ENCODE measurements at places on chromosomes 11 and 22.

GRCh38 chr11:120869516-120870011, 154.3 kb upstream of the TBCEL start:
- no peak for DNase-seq

- DNase-seq, result no peak
Observed at GRCh38 chr11:8971196-8971923, 7.1 kb upstream of the TMEM9B start.

GRCh38 chr11:15673408-15673831, 558.7 kb downstream of the INSC start:
- no peak for DNase-seq

GRCh38 chr11:44600261-44600660, 34.8 kb downstream of the CD82 start:
- no peak for DNase-seq

DNA sequence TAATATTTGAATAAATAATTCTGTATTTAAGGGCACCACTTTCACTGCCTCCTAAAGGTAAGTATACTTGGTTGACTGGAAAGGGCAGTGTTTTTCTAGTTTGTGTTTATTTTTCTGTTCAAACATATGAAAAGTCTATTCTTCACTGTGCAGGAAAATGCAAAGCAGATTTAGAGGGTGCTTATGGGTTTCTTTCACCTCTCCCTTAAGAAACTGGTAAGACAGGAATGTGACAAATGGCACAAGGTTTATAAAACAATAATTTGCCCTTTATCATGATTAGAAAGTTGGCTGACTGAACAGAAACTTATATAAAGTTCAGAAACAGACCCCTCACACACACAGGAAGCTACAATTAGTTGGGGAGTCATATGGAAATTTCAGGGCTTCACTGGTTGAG, 60.6 kb downstream of the PLEKHA7 start:
- DNase-seq, result no peak

DNA sequence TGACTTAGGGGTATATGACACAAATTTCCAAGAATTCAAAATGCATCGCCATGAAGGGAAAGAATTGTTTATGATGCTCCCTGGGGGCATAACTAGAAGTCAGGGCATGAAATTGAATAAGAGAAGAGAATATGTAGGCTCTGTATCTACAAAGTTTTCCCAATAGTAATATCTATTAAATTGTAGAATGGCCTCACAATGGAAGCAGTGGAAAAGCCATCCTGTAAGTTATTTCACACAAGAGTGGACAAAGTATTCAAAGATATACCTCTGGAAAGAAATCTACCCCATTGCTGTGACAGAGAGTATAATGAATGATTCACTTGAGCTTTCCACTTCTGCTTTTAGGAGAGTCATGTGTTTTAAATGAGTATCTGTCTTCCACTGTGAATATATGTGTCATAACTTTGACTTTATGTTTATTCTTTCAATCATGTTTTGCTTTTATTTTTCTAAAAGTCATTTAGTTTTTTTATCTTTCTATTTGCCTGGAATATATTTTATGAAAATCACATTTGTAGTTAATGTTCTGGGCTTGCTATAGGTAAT, 65.7 kb upstream of the DDI1 start:
- no peak for DNase-seq

DNA sequence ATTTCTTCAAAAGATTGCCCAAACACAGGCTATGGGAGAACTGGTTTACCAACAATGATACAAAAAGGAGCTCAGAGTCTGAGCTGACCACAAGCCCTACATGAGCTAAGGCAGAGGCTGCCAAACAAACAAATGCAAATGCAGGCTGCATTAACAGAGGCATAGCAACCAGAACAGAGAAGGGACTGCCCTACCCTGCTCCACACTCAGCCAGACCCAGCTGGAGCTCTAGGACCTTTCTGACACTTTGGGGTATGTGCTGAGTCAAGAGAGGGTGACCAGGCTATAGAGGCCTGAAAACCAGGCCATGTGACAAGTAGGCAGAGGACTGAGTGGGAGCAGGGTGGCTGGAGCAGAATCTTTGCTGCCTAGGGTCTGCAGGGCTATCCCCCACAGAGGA, 17.8 kb upstream of the P2RY2 start:
- DNase-seq, result no peak

GRCh38 chr11:78203184-78203583, 14.5 kb downstream of the USP35 start:
- no peak for DNase-seq

- DNase-seq, result no peak
Observed at GRCh38 chr22:19224985-19225384, 46.4 kb upstream of the SLC25A1 start.
